CD4-positive, alpha-beta T cell (primary cell): ENCODE measurements at places on chromosomes 6 and 20. TPM values are rescaled to one million over a fixed set of nuclear protein-coding genes. Genes with fewer than 3 reads are reported as not detected.

DNA sequence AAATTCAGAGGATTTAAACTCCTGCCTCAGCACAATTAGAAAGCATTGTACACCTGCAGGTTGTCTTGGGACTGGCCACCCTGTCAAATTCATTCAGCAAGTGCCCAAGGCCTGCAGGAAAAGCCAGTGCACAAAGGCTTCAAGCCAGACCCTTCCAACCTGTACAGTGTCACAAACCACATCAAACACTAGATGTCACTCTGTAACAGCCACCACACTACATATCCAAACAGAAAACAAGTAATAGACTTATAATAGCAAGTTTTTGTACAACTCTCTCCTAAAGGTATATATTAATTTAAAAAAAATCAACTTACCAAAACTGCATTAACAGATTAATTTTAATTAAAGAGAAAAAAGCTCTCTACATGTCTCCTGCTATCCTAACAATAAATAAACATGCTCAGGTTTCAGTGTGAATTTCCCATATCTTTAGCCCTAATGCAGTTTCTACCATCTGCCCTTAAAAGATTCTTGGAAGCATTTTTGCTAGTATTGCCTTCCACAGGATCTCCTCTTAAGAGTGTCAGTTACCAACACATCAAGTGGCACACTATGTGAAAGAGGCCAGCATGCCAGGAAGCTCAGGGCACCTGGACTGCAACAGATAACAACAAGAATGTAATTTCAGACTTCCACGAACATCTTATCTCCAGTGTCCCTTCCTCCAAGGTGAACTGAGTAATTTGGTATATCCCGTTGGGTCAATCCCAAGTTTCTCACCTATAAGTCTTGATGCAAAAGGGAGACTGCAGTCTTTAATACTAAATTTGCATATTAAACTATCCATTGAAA is 47.5 kb downstream of the RALGAPA2 start:
- H3K4me1 ChIP-seq: peaks cover 2% of the 10 kb centered on the region
- no peaks in the 10 kb centered on the region for H3K27me3 ChIP-seq
- no peak overlapping the region for H3K27ac ChIP-seq
- H3K4me3 ChIP-seq: no peak overlapping the region
- peak; percentile 45 for DNase-seq

DNA sequence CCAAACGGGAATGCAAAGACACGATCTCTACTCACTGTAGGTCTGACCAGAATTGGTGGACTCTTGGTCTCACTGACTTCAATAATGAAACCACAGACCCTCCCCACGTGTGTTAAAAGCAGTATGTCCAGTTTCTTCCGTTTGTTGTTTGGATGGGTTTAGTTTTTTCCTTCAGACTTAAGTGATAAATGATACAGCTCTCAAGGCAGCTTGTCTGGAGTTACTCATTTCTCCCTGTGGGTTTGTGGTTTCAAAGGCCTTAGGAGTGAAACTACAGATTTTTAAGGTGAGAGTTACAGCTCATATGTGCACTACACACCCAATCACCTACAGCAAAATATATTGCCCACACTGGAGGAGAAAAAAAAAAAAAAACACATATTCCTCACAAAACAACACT is 86.7 kb upstream of the STMND1 start:
- no peak overlapping the region for H3K27ac ChIP-seq
- H3K4me3 ChIP-seq: no peak overlapping the region
- H3K4me1 ChIP-seq: no peaks in the 10 kb centered on the region
- H3K27me3 ChIP-seq: peaks cover 5% of the 10 kb centered on the region

- H3K27me3 ChIP-seq: no peaks in the 10 kb centered on the region
- H3K27ac ChIP-seq: no peak overlapping the region
- no peaks in the 10 kb centered on the region for H3K36me3 ChIP-seq
Observed at GRCh38 chr6:54053881-54054391, 57.3 kb upstream of the MLIP start.

- H3K27me3 ChIP-seq: no peaks in the 10 kb centered on the region
- no peak for DNase-seq
- no peaks in the 10 kb centered on the region for H3K36me3 ChIP-seq
- no peak overlapping the region for H3K27ac ChIP-seq
- no peaks in the 10 kb centered on the region for H3K4me1 ChIP-seq
Observed at GRCh38 chr6:17066610-17067009, 35.2 kb upstream of the STMND1 start.

GRCh38 chr6:65448866-65449265 is 258.2 kb downstream of the EYS start:
- H3K36me3 ChIP-seq: no peaks in the 10 kb centered on the region
- no peak overlapping the region for H3K27ac ChIP-seq
- DNase-seq: no peak
- H3K27me3 ChIP-seq: no peaks in the 10 kb centered on the region

DNA sequence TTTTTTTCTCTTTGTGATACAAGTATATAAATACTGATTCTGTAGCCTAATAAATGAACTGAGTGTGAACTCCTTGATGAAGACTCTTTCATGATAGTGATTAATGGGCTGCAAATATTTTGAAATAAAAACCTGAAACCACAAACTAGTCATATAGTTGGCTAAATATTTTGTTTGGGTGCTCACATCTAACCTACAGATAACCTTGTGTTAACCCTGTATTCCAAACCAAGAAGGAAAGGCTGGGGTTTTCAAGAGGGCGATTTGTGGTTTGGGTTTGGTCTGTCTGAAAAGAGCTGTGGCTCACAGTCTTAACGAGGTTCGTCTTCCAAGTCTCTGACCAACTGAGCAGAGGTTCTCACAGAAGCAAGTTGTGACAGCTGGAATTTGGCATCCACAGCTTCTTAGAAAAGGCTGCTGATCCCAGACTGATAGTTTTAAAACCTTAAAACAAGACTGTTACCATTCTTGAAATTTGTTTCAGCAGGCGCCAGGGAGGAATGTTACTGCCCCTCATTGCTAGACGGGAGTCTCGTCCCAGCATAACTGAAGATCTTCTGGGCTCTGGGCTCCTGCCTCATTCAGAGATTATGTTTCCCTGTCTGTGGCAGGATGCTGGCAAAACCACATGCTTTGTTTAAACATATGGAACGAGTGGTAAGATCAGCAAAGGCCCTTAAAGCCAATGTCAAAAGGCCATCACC is 736.4 kb upstream of the MARCKS start:
- no peaks in the 10 kb centered on the region for H3K27me3 ChIP-seq
- H3K4me1 ChIP-seq: no peaks in the 10 kb centered on the region
- H3K4me3 ChIP-seq: no peak overlapping the region
- no peak for DNase-seq
- H3K27ac ChIP-seq: no peak overlapping the region

REM1 gene
- not detected for total RNA-seq

DNA sequence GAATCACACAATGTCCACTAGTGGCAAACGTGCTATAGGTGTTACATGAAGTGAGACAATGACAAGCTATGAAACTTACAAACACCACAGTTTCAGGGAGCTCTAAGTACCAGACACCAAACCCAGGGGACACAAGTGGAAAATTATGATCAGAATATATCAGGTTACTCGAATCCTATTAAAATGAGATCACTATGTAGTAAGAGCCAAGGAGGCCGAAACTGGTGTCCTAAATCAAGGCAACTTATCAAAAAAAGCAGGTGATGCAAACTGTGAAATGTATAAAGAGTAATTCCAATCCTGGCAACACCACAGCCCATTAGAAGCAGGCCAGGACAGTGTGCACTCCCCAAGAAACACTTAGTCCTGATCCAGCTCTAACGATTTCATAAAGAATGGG is 100.3 kb downstream of the ARHGAP18 start:
- no peaks in the 10 kb centered on the region for H3K27me3 ChIP-seq
- H3K27ac ChIP-seq: no peak overlapping the region
- H3K36me3 ChIP-seq: no peaks in the 10 kb centered on the region
- no peak for DNase-seq
- H3K4me1 ChIP-seq: no peaks in the 10 kb centered on the region

GRCh38 chr6:158766621-158767455 is 52.3 kb downstream of the EZR start:
- H3K27ac ChIP-seq: no peak overlapping the region
- peaks cover 14% of the 10 kb centered on the region for H3K4me1 ChIP-seq
- no peaks in the 10 kb centered on the region for H3K27me3 ChIP-seq
- H3K36me3 ChIP-seq: peaks cover 97% of the 10 kb centered on the region
- no peak for DNase-seq
- H3K4me3 ChIP-seq: no peak overlapping the region

DNA sequence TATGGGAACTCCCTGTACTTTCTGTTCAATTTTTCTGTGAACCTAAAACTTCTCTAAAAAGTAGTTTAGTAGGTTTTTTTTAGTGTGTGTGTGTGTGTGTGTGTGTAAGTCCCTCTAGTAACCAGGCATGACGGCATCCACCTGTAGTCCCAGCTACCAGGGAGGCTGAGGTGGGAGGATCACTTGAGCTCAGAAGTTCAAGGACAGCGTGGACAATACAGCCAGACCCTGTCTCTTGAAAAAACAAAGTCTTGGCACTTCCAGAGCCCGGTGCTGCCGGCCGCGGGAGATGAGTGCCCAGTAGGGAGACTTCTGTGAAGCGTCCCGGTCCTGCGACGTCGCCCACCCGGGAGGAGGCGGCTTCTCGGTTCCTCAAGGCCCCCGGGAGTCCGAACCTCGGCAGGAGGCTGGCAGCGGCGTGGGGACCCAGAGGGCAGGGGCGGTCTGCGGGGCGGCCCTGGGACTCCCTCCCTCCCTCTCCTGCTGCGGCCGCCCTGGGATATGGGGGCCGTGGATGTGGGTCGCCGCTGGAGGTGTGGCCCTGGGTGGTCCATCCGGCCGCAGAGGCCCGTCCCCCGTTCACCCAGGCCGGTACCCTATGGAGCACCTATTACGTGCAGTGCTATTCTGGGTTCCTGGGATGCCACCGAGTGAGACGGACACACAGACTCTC is 78.0 kb upstream of the SIRPG start:
- no peak for DNase-seq
- no peak overlapping the region for H3K4me3 ChIP-seq
- H3K27me3 ChIP-seq: no peaks in the 10 kb centered on the region
- no peaks in the 10 kb centered on the region for H3K36me3 ChIP-seq
- H3K4me1 ChIP-seq: peaks cover 28% of the 10 kb centered on the region

GRCh38 chr6:163536770-163537169 is 122.3 kb downstream of the QKI start:
- no peak overlapping the region for H3K4me3 ChIP-seq
- DNase-seq: no peak
- H3K4me1 ChIP-seq: no peaks in the 10 kb centered on the region
- H3K27me3 ChIP-seq: no peaks in the 10 kb centered on the region
- no peak overlapping the region for H3K27ac ChIP-seq
- peaks cover 8% of the 10 kb centered on the region for H3K36me3 ChIP-seq

RBBP9 gene
- total RNA-seq: 2.1 TPM

DNA sequence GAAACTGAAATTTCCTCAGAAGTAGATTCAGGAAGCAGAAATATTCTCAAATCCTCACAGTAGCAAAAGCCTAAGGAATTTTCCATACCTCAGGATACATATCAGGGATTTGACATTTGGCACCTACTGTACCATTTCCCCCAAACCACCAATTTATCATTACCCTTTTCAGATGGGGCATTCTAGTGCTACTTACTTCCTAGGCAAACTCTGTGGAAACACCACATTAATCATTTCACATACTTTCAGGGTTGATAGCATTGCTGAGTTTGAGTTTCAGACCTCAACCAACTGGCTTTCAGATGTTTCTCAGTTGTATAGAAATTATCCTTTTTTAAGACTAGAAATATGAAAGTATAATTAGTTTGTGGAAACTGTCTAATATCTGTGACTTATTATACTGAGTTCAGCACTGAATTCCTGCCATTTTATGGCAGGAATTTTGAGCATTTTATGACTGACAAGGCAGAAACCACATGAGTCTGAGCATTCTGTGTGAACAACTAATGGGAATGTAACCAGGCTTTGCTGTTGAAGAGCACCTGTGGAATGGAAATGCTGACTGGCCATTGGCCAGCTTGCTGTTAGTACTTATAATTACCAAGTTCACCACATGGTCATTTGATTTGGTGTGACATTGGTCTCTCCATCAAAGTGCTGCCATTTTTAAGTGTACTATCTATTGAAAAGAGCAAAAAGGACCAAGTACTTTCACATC is 35.1 kb upstream of the IRAK1BP1 start:
- H3K36me3 ChIP-seq: no peaks in the 10 kb centered on the region
- no peak overlapping the region for H3K27ac ChIP-seq
- no peak overlapping the region for H3K4me3 ChIP-seq
- H3K4me1 ChIP-seq: no peaks in the 10 kb centered on the region
- no peak for DNase-seq

GRCh38 chr6:137233911-137234863 is 15.0 kb upstream of the IFNGR1 start:
- H3K27me3 ChIP-seq: no peaks in the 10 kb centered on the region
- DNase-seq: peak; percentile 2
- no peaks in the 10 kb centered on the region for H3K36me3 ChIP-seq
- peaks cover 48% of the 10 kb centered on the region for H3K4me1 ChIP-seq

DNA sequence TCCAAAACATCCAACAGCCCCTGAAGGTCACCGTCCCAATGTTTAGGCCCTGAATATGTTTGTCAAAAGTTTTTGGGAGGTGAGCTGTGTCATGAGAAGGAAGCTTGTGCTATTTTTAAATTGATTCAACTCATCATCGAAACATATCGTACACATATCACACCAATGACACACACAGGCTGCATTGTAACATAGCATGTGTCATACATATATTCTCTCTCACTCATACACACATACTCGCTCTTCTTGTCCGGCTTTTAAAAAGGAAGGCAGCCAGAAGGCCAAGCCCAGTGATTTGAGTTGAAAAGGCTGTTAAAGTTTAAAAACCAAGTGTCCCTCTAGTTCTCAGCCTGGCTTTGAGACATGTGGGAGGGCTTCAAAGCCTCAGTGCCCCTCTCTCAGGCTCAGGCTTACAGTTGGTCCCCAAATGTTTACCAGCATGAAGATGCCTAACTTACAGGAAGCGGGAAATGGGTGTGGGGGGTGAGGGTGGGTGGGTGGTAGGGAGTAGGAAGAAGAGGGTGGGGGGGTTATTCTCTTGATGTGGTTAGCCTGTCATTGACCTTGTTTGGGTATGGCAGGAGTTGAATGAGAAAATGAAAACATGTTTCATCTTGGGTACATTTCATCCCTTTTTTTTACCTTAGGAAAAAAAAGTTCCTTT is 3.3 kb upstream of the PRDM1 start:
- no peak for DNase-seq
- H3K4me1 ChIP-seq: peaks cover 44% of the 10 kb centered on the region
- no peak overlapping the region for H3K27ac ChIP-seq
- H3K36me3 ChIP-seq: no peaks in the 10 kb centered on the region
- no peaks in the 10 kb centered on the region for H3K27me3 ChIP-seq

RAB23 gene
- total RNA-seq: 0.45 TPM

DNA sequence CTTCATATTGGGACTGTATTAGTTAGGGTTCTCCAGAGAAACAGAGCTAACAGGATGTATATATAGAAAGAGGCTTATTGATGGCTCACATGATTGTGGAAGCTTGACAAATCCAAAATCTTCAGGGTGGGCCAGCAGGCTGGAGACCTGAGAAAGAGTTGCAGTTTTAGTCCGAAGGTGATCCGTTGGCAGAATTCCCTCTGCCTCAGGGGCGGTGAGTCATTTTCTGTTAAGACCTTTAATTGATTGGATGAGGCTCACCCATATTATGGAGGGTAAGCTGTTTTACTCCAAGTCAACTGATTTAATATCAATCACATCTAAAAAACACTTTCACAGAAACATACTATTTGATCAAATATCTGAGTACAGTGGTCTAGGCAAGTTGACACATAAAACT is 113.6 kb downstream of the FLRT3 start:
- DNase-seq: no peak
- no peaks in the 10 kb centered on the region for H3K36me3 ChIP-seq
- no peaks in the 10 kb centered on the region for H3K4me1 ChIP-seq
- H3K27ac ChIP-seq: no peak overlapping the region
- H3K4me3 ChIP-seq: no peak overlapping the region
- no peaks in the 10 kb centered on the region for H3K27me3 ChIP-seq
